Placental pericyte (primary cell): ENCODE measurements at places on chromosomes 5 and 9. TPM values are rescaled to one million over a fixed set of nuclear protein-coding genes. Genes with fewer than 3 reads are reported as not detected.

Gene PROB1
- 2.6 and 4.0 TPM in 2 replicates for total RNA-seq

Gene CCDC171
- 1.3 and 5.0 TPM in 2 replicates for total RNA-seq

Gene NUTM2F
- not detected in 2 replicates for total RNA-seq

Gene SLC27A6
- total RNA-seq, result 0.44 and 0.57 TPM in 2 replicates

Gene SMIM33
- total RNA-seq, result under 0.01 TPM in 1 of 2 replicates, not detected in the other
